ENCODE measurements at places on chromosomes 12 and 14. TPM values are rescaled to one million over a fixed set of nuclear protein-coding genes. Genes with fewer than 3 reads are reported as not detected.
A peak's percentile ranks its signal among the peaks of the same experiment; 100 is the strongest.

- H3K4me3 ChIP-seq = no peak overlapping the region
- peaks cover 4% of the 10 kb centered on the region for H3K27me3 ChIP-seq
- H3K36me3 ChIP-seq = no peaks in the 10 kb centered on the region
- no peak for DNase-seq
- H3K27ac ChIP-seq = no peak overlapping the region
These were observed 121.3 kb downstream of the KCNMB4 start for GRCh38 chr12:70487440-70487839.

GRCh38 chr14:101707068-101707842, 54.3 kb upstream of the PPP2R5C start:
- H3K27me3 ChIP-seq = peaks cover 21% of the 10 kb centered on the region
- DNase-seq = peak; percentile 55
- H3K4me3 ChIP-seq = no peak overlapping the region
- H3K27ac ChIP-seq = peak overlapping the region; percentile 18
- H3K36me3 ChIP-seq = no peaks in the 10 kb centered on the region

DNA sequence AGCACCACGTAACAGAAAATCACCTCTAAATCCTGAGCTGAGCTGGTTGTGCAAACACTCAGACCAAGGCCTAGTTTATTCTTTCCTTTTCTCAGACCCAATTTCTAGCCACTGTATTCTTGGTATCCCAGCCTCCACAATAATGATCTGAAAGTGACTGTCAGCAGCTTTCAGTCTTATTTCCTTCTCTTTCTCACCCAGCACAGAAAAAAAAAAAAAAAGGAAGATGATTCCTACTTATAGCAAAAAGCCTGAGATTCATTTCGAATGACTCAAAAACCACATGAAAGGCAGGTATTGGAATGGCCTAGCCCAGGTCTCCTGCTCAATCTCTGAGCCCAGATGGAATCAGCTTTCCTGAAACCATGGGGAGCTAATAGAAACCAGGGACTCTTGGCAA, 298.6 kb upstream of the PPFIA2 start:
- DNase-seq = no peak
- H3K27ac ChIP-seq = no peak overlapping the region
- H3K4me3 ChIP-seq = no peak overlapping the region
- H3K4me1 ChIP-seq = no peaks in the 10 kb centered on the region
- H3K27me3 ChIP-seq = no peaks in the 10 kb centered on the region

GRCh38 chr12:4161718-4162117, 111.8 kb upstream of the CCND2 start:
- H3K27me3 ChIP-seq = no peaks in the 10 kb centered on the region
- H3K4me3 ChIP-seq = no peak overlapping the region
- H3K27ac ChIP-seq = peak overlapping the region; percentile 90
- peaks cover 6% of the 10 kb centered on the region for H3K36me3 ChIP-seq

GRCh38 chr12:4849115-4849541, 60.6 kb upstream of the KCNA1 start:
- no peaks in the 10 kb centered on the region for H3K4me1 ChIP-seq
- no peak for DNase-seq
- H3K27me3 ChIP-seq = peaks cover 13% of the 10 kb centered on the region

DNA sequence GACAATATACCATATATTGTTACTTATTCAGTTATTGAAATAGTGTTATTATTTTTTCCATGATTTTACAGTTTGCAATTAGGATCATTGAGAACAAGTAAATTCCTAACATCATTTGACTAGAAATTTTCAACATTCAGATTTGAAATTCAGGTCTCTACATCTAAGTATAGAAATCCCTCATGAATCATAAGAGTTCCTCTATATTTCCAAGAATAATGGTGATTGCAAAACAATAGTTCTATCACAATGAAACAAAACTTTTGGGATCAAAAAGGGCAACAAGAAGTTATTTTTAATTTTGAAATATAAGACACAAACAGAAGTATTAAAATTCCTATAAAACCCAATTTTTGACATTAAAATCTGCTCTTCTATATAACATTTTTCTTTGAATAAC, 10.8 kb downstream of the CLEC1A start:
- H3K27ac ChIP-seq = no peak overlapping the region
- H3K27me3 ChIP-seq = peaks cover 23% of the 10 kb centered on the region
- DNase-seq = no peak

DNA sequence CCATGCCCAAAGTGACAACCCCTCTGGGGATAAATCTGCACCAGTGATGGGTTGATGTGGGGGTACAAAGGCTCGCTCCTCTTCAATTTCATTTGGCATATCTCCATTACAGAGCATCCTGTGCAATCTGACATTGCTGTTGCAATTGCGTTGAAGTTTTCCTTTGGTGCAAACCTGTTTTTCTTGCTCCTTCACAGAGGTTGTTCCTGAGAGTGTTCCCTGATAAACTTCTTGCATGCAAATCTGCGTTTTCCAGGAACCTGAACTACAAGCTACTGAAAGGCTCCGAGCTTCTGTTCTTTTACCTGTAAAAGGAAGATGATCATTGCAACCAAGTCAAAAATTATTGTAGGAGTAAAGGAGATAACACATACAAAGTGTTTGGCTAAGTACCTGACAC, 26.1 kb downstream of the SERPINA11 start:
- H3K36me3 ChIP-seq = no peaks in the 10 kb centered on the region
- H3K4me1 ChIP-seq = peaks cover 2% of the 10 kb centered on the region
- H3K27me3 ChIP-seq = peaks cover 14% of the 10 kb centered on the region
- DNase-seq = no peak
- H3K4me3 ChIP-seq = no peak overlapping the region
- no peak overlapping the region for H3K27ac ChIP-seq

DNA sequence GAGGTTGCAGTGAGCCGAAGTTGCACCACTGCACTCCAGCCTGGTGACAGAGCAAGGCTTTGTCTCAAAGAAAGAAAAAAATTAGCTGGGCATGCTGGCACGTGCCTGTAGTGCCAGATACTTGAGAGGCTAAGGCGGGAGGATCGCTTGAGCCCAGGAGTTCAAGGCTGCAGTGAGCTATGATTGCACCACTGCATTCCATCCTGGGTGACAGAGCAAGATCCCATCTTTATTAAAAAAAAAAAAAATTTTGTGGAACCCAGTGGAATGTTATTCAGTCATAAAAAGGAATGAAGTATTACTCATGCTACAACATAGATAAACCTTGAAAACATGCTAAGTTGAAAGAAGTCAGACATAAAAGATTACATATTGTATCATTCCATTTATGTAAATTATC, 8.3 kb upstream of the ERBB3 start:
- DNase-seq = no peak
- no peak overlapping the region for H3K4me3 ChIP-seq
- peaks cover 7% of the 10 kb centered on the region for H3K4me1 ChIP-seq
- H3K27ac ChIP-seq = no peak overlapping the region
- no peaks in the 10 kb centered on the region for H3K36me3 ChIP-seq

GRCh38 chr12:51813931-51814310, 34.6 kb downstream of the FIGNL2 start:
- no peak overlapping the region for H3K27ac ChIP-seq
- H3K27me3 ChIP-seq = peaks cover 38% of the 10 kb centered on the region
- no peak overlapping the region for H3K4me3 ChIP-seq

DNA sequence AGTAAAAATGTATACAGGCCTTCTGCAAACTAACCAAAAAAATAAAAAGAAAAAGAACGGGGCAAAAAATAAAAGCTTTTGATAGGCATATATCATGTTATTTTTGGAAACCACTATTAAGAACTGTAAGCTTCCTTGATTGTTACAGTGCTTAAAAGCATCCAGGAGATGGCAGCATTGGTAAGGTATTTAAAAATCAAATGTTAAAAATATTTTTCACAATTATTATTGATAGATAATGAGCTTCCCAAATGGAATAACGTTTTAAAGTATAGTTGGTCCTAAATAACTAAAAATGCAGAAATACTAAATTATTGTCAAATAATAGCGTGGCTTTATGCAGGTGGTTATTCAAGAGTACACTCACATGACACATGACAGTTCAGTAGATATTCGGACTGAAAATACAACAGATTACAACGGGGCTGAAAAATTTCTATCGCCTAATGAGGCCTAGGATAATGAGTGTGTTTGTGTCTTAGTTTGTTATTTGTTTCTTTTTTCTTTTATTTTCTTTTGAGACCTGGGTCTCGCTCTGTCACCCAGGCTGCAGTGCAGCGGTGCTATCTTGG, 127.2 kb upstream of the ATF7IP start:
- no peak overlapping the region for H3K4me3 ChIP-seq
- H3K4me1 ChIP-seq = peaks cover 23% of the 10 kb centered on the region
- DNase-seq = no peak
- peaks cover 7% of the 10 kb centered on the region for H3K36me3 ChIP-seq

DNA sequence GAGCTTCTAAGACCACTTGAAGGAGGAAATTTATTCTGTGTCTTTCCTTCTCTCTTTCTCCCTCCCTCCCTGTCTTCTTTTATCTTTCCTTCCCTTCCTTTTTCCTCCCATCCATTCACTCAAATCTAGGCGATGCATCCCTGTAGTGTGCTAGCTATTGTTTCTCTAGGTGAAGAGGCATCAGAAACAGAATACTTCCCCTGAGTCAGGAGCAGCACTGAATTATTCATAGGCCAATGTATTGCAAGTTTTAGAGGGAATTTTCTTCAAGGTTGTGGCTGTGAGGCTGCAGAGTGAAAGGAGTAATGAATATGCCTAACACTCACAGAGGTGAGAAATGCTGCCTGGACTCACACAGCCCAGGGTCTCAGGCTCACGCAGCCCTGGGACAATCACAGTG, 23.2 kb downstream of the CCDC177 start:
- H3K36me3 ChIP-seq = no peaks in the 10 kb centered on the region
- H3K27ac ChIP-seq = no peak overlapping the region
- no peak for DNase-seq
- H3K27me3 ChIP-seq = peaks cover 12% of the 10 kb centered on the region

GRCh38 chr12:4111010-4111409, 162.6 kb upstream of the CCND2 start:
- DNase-seq = no peak
- H3K27me3 ChIP-seq = no peaks in the 10 kb centered on the region
- no peaks in the 10 kb centered on the region for H3K36me3 ChIP-seq
- H3K27ac ChIP-seq = no peak overlapping the region
- H3K4me1 ChIP-seq = peaks cover 71% of the 10 kb centered on the region
- H3K4me3 ChIP-seq = no peak overlapping the region

GRCh38 chr14:81164167-81164774, 56.5 kb downstream of the GTF2A1 start:
- H3K4me3 ChIP-seq = no peak overlapping the region
- H3K27ac ChIP-seq = no peak overlapping the region
- H3K27me3 ChIP-seq = no peaks in the 10 kb centered on the region

DNA sequence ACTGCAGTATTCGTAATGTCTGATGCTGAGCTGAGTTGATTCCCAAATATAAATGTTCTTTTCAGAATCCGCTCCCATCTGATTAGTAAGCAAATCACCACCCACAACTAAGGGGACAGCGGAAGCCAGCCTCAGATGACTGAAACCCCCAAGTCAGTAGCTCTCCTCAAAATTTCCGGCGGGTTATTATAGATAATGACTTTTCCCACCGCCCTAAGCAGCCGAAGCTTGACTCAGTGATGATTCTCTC, 469 bp upstream of the LRFN5 start:
- H3K36me3 ChIP-seq = no peaks in the 10 kb centered on the region
- DNase-seq = no peak
- H3K27me3 ChIP-seq = peaks cover 68% of the 10 kb centered on the region
- peaks cover 12% of the 10 kb centered on the region for H3K4me1 ChIP-seq
- H3K27ac ChIP-seq = no peak overlapping the region

DNA sequence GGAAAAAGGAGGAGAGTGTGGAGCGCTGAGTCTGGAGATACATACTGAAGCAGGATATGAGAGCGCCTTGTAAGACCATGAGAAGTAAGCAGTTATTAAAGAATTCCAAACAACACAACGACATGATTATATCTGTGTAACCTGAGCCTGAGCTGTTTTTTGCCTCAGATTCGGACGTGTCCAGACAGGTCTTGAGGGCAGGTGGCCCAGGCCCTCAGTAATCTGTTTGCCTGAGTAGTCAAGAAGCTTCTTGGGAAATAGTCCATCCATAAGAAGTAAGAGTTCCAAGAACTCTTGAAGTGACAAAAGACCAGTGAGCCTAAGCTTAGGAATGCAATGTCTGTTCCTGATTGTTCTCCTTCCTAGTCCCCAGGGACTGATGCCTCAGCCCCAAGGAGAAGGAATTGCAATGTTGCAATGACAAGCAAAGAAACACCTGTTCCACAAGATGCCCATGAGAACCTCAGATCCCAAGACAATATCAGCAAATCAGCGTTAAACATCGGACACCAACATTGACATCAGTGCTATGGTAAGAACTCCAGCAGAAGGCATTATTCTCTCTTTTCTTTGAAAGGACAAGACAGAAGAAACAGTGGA, 34.7 kb upstream of the ADAMTS20 start:
- no peak overlapping the region for H3K4me3 ChIP-seq
- no peaks in the 10 kb centered on the region for H3K27me3 ChIP-seq
- DNase-seq = no peak
- no peak overlapping the region for H3K27ac ChIP-seq
- H3K36me3 ChIP-seq = no peaks in the 10 kb centered on the region

DNA sequence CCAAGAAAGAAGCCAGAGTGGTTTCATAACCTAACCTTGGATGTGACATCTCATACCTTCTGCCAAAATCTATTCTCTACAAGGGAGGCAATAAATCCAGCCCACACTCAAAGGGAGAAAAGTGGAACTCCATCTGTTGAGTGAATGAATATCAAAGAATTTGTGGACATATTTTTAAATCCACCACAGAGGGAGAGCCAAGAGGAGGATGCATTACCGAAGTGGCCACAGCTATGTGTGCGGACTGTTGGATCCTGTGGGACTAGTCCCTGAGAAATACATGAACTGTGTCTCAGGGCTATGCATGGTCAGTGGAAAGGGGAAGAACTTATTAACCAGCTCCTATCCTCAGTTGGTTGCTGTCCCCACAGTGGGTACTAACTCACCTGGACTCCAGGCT, 273.9 kb downstream of the NUAK1 start:
- no peak overlapping the region for H3K4me3 ChIP-seq
- H3K4me1 ChIP-seq = no peaks in the 10 kb centered on the region
- no peak for DNase-seq
- H3K36me3 ChIP-seq = no peaks in the 10 kb centered on the region
- no peak overlapping the region for H3K27ac ChIP-seq
- no peaks in the 10 kb centered on the region for H3K27me3 ChIP-seq

GRCh38 chr14:65229748-65230728, 127.7 kb upstream of the MAX start:
- no peak for DNase-seq
- H3K4me1 ChIP-seq = peaks cover 42% of the 10 kb centered on the region
- peak overlapping the region; percentile 90 for H3K27ac ChIP-seq
- peak overlapping the region; percentile 81 for H3K4me3 ChIP-seq
- no peaks in the 10 kb centered on the region for H3K27me3 ChIP-seq

FAM181A gene
- not detected for total RNA-seq

CNIH1 gene
- 113 TPM for total RNA-seq

APOF gene
- total RNA-seq = not detected

AQP2 gene
- total RNA-seq = not detected

ISM2 gene
- total RNA-seq = not detected

PARPBP gene
- total RNA-seq = 27.4 TPM

GPR84 gene
- total RNA-seq = 1.8 TPM

ASCL1 gene
- not detected for total RNA-seq

All from activated T-helper 2 cell treated with anti-CD3 and anti-CD28 coated beads, Interferon-gamma antibody, Interleukin-2, Interleukin-4, amounts not matched to agents 10 μg/mL and 5 μg/mL and 100 μg/mL, durations not matched to agents 14 hours and 24 hours and 36 hours (primary cell).